Left ventricle myocardium inferior (tissue), 1 donor: ENCODE measurements at places on chromosomes 1 and 21. TPM values are rescaled to one million over a fixed set of nuclear protein-coding genes. Genes with fewer than 3 reads are reported as not detected.
A peak's percentile ranks its signal among the peaks of the same experiment; 100 is the strongest.

GRCh38 chr1:29991815-29992214 lies 731.6 kb downstream of the MATN1 start:
- no peaks in the 10 kb centered on the region for H3K36me3 ChIP-seq
- no peaks in the 10 kb centered on the region for H3K4me1 ChIP-seq
- H3K27me3 ChIP-seq, result peaks cover 33% of the 10 kb centered on the region
- H3K4me3 ChIP-seq, result no peak overlapping the region
- H3K27ac ChIP-seq, result no peak overlapping the region

DNA sequence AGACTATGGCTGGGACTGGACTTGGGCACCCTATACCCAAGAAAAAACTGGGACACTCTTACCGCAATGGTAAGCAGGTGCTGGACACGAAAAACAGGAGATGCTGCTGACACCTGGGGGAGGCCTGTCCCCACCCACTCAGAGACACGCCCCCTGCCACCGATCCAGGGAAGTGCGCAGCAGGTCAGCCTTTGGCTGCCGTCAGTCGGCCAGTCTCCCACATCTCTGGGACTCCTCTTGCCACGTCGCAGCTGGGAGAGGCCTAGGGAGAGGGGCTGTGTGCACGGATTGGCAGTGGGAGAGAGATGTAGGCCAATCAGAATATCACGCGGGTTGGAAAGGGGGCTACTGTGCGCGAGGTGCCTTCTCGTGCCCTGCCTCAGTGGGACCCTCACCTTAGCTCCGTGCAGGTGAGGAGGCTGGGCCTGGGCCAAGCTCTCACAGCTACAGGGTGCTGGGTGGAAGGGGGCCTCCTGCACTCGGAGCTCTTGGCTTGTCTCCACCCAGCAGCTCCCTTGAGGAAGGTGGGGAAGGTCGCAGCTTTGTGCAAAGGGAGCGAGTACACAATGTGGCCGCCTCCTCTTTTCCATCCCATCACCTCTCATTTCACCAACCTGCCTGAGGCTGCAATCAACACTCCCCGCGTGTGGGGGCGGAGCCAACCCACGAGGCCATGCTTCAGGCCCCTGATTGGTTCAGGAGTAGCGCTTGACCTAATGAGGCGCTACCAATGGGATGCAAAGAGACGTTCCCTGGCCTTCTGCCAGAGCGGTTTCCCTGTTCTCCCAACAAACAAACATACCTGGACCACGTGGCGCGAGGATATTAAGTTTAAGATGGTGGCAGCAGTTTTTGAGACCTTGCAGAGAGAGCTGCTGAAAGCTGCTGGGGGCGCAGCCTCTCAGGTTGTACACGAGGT lies 25.7 kb upstream of the LDLRAP1 start:
- no peaks in the 10 kb centered on the region for H3K36me3 ChIP-seq
- H3K27me3 ChIP-seq, result no peaks in the 10 kb centered on the region
- no peaks in the 10 kb centered on the region for H3K4me1 ChIP-seq
- H3K4me3 ChIP-seq, result no peak overlapping the region
- no peak overlapping the region for H3K27ac ChIP-seq

DNA sequence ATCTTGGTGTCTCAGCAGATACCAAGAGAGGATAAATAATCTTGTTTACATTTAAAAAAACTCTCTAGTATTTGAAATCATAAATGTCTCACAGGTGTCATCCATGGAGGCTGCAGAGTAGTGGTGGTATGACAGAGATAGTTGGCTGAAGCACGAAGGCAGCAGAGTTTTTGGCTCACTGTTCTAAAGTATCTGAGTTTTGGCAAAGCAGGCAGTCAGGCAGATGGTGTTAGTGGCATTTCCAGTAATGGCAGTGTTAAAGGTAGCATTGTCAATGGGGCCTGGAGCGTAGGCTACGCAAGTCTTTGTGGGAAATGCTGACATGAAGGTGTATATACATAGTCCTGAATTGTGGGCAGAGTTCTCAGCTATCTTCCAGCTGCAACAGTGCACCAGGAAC lies 68.5 kb upstream of the HSD17B7 start:
- no peaks in the 10 kb centered on the region for H3K4me1 ChIP-seq
- DNase-seq, result no peak
- H3K36me3 ChIP-seq, result peaks cover 3% of the 10 kb centered on the region
- no peaks in the 10 kb centered on the region for H3K27me3 ChIP-seq
- no peak overlapping the region for H3K27ac ChIP-seq

DNA sequence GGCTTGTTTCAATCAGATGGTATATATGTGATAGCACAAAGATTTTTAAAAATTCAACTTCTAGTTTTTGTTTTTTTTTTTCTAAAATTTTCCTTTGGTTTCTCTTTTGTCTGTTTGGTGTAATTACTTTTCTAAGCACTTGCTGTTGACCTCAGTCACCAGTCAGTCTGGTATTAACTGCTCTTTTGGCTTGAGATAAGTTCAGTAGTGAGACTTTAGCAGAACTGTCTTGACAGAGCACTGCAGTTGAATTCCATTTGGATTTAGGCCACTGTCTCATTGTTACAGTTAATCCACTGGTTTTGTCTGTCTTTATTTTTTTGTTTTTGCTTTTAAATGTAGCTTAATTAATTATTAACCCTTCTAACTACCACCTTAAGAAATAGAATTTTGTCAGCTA lies 36.2 kb downstream of the OSBPL9 start:
- peaks cover 93% of the 10 kb centered on the region for H3K4me1 ChIP-seq
- peak overlapping the region; percentile 46 for H3K27ac ChIP-seq
- DNase-seq, result no peak
- H3K27me3 ChIP-seq, result no peaks in the 10 kb centered on the region
- H3K4me3 ChIP-seq, result no peak overlapping the region
- no peaks in the 10 kb centered on the region for H3K36me3 ChIP-seq

DNA sequence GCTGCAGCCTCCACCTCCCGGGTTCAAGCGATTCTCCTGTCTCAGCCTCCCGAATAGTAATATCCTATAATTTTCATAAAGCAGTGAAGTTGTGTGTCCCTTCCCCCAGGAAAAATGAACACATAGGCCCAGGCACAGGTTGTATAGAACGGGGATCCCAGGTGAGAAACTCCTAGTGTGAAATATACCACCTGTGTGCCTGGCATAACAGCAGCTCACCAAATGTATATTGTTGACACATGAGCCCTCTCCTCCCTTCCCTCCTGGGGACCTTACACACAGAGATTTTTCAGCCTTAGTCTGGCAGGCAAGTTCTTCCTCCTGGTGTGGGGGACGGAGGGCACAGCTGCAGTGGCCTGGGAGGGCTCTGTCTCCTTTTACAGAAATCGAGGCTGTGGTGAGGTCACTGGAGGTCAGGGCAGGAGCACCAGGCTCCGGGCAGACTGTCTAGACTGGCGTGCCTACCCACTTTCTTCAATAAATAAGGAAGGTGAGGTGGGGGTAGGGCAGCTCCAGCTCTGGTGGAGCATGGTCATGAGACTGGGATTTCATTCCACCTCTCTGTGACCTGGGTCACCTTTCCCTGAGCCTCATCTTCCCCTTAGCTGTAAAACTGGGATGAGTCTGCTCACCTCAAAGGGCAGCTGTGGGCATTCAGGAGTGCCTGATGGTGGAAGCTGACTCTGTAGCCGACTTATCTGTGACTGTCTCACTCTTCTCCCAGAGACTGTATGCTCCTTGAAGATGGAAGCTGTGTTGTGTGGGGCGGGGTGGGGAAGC lies 14.3 kb downstream of the RCC1 start:
- H3K27ac ChIP-seq, result no peak overlapping the region
- peaks cover 16% of the 10 kb centered on the region for H3K4me1 ChIP-seq
- no peaks in the 10 kb centered on the region for H3K27me3 ChIP-seq
- H3K4me3 ChIP-seq, result no peak overlapping the region
- DNase-seq, result no peak
- peaks cover 2% of the 10 kb centered on the region for H3K36me3 ChIP-seq

DNA sequence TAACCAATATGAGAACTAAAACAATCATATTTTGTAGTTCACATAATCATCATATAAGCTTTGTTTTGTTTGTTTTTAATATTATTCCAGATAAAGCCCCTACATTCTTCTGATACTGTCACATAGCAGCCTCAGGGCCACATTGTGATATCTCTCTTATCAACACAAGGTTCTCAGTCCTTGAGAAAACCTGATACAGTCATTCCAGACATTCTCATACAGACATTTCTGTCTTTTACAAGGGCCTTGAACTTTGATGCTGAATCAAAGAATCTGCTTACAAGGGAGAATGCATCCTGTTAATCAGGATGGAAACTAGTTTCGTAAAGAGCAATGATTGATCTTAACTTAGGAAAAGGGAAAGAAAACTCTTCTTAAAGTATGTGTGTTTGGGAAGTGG lies 12.7 kb upstream of the VCAM1 start:
- DNase-seq, result no peak
- H3K27ac ChIP-seq, result no peak overlapping the region
- no peak overlapping the region for H3K4me3 ChIP-seq
- H3K4me1 ChIP-seq, result peaks cover 12% of the 10 kb centered on the region

DNA sequence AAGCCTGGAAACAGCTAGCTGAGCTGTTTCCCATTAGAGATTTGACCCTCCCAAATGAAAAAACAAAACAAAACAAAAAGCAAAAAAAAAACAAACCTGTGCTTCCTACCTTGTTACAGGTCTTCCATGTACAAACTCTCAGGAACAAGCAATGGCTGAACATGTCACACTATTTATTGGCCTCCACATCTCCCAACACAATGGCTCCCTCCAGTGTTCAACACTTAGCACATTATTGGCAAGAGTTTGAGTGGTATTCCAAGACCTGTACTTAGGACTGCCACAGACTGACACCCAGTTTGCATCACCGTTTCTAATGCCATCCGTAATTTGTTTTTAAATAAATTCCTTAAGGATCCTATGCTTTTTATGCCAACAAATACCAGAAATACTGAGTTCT lies 195.0 kb upstream of the OLFM3 start:
- no peaks in the 10 kb centered on the region for H3K27me3 ChIP-seq
- no peak overlapping the region for H3K4me3 ChIP-seq
- H3K4me1 ChIP-seq, result no peaks in the 10 kb centered on the region
- H3K27ac ChIP-seq, result no peak overlapping the region

GRCh38 chr1:32393832-32394140 lies 455 bp downstream of the BSDC1 start:
- no peaks in the 10 kb centered on the region for H3K27me3 ChIP-seq
- H3K27ac ChIP-seq, result peak overlapping the region; percentile 97
- DNase-seq, result no peak
- peaks cover 43% of the 10 kb centered on the region for H3K36me3 ChIP-seq
- H3K4me1 ChIP-seq, result peaks cover 64% of the 10 kb centered on the region

The RAB42 gene
- 1.2 TPM for total RNA-seq

The RIMS3 gene
- total RNA-seq, result 0.74 TPM

The LEFTY1 gene
- total RNA-seq, result 0.55 TPM

The CR1 gene
- 2.0 TPM for total RNA-seq

The S100A12 gene
- total RNA-seq, result 2.3 TPM
